ENCODE measurements at places on chromosomes 6 and 20.

- no peak for DNase-seq
These were observed 558.9 kb downstream of the PKHD1 start for GRCh38 chr6:51528556-51528955.

DNA sequence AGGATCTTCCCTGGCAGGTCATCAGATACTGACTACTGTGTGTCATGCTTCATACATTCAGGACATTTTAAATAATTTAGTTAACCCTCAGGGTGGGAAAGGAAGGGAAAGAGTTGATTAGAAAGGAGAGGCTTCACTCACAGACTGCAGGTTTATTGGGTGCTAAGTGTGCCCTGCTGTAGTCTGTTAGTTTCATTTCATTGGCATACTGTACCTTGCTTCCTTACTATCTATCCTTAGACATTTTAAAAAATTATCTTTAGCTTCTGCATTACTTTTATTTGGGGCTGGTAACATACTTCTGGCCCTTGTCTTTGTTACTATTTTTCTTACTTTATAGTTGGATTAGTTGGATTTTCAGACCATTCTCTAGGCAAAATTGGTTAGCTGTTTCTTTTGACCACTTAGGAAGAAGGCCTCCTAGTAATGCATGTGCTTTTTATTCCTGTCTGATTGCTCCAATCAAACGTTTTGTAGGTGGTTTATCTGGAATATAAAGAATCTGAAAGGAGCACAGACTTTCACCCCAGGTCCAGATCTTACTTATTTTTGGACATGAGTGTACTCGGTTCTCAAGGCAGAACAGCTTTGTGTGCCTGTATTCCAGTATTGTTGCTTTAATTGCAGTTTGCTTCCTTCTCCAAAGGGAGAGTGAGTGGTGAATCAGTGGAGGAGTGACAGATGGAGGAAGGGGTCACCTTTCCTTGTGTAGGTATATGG lies 82.7 kb upstream of the PRDM1 start:
- no peak for DNase-seq

GRCh38 chr6:127877231-127877630 lies 23.6 kb downstream of the THEMIS start:
- peak; percentile 84 for DNase-seq

- DNase-seq: no peak
These were observed 32.6 kb upstream of the STX16 start for GRCh38 chr20:58618351-58619076.

DNA sequence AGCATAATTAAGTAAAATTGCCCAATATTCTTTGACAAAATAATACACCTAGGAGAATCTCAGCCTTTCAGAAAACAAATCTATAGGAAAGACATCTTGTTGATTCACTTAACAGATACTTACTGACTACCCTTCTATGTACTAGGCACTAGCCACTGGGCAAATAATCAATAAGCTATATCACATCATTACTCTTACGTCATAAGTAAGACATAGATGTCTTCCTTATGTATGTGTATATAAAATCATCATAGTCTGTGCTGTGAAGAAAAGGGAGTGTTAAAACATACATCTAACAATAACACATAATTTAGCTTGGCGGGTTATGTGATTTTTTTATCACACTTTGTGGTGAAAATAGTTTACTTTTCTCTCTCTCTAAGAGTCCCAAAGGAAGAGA lies 733.9 kb downstream of the EYS start:
- no peak for DNase-seq

- DNase-seq: no peak
These were observed 431.5 kb upstream of the ARID1B start for GRCh38 chr6:156345700-156346099.

GRCh38 chr6:12832226-12832735 lies 115.7 kb downstream of the PHACTR1 start:
- DNase-seq: no peak

DNA sequence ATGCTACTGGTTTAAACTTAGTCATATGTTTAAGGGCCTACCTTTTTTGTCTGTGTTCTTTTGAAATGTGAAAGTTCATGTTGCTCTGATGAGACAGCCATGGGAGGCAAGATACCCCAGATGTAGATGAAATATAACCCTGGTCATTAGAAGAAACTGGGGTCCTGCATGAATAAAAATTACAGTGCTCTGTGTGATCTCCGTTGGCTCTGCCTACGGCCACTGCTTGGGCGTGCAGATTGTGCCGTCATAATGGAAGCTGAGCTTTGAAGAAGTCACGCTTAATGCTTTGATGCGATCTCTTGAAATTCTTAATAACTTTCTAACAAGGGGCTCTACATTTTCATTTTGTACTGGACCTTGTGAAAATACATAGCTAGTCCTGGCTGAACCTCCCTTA lies at the start of gene TAAR2:
TSS of gene TAAR2 (minus strand) at position 101 of the 400 bp plus-strand sequence. CDS start at position 101, 0 bp downstream.
- no peak for DNase-seq

GRCh38 chr20:47357296-47358038 lies 968 bp upstream of the ZMYND8 start:
- peak; percentile 85 for DNase-seq

DNA sequence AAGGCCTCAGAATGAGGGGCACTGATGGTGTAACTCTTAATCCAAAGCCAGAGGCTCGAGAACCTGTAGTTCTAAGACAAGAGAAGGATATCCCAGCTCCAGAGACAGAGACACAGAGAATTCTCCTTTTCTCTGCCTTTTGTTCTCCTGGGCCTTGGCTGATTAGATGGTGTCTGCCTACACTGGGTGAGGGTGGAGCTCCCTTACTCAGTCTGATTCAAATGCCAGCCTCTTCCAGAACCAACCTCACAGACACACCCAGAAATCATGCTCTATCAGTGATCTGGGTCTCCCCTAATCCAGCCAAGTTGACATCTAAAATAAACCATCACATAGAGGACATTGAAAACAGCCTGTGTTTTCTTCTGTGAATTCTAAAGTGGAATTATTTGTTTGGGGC lies 68.0 kb upstream of the SMIM28 start:
- DNase-seq: no peak

GRCh38 chr6:132114201-132114825 lies 163.1 kb upstream of the CCN2 start:
- no peak for DNase-seq

DNA sequence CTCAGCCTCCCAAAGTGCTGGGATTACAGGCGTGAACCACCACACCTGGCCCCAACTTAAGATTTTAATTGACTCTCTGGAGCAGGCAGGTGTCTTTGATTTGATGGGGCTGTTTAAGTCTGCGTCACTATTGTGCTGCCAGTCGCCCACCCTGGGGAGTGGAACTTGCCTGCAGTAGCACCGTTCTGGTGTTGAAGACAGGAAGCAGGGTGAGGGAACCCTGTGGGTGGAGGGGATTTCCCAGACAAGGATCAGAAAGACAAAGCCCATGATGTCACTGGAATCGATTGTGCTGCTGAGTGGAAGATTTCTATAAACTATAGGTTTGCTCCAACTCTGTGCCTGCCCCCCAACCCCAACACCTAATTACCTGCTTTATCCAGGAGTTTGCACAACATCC lies 11.0 kb downstream of the ALDH8A1 start:
- DNase-seq: peak; percentile 52

DNA sequence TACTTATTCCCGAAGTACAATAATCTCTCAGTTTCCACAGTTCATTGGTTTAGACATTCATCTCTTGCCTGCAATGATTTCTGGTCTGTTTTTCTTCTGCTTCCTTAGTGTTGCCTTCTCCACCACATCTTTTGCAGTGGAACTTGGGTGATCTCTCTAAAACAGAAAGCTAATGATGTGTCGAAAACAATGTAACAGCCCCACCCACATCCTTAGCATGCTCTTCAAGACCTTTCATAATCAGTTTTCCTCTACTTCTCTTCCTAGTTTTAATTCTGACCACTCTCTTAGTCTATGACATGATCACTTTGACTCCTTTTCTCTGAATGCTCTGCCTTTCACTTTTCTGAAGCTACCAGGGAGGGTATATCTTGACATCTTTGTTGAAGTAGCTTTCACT lies 1007.9 kb upstream of the CITED2 start:
- DNase-seq: peak; percentile 1

- no peak for DNase-seq
These were observed 63.9 kb downstream of the FAM83B start for GRCh38 chr6:54910431-54910884.

DNA sequence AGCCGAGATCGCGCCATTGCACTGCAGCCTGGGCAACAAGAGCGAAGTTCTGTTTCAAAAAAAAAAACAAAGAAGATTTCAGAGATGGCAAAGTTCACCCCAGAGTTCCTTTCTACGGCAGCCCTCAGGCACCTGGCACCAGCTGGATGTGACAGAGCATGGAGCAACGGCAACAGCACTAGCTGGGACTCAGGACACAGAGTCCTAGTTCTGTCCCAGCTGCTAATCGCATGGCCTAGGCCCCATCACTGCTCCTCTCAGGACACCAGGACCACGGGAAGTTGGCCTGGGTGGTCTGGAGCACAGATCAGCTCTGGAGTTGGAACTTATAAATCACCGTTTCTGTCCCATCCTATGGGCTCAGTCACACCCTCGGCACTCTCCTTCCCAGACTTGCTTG lies 1.1 kb downstream of the PGC start:
- DNase-seq: no peak

DNA sequence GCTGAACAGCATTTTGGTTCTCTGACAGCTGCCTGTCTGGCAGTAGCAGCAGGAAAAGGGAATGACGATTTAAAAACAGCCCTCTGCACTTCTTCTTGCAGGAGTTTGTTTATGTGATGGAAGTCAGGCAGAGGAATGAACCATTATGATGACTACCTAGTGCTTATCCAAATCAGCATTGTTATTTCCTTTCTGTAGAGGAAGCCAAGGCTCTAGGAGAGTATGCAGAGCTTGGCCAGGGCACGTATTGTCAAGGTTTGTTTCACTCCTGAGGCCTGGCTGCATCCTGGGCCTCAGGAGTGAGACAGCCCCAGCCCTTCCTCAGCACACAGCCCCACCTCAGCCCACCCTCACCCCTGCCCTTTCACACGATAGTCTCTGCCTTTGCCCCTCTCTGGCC lies 68.5 kb downstream of the FAM229B start:
- no peak for DNase-seq

GRCh38 chr6:138417493-138418117 lies 13.6 kb downstream of the HEBP2 start:
- no peak for DNase-seq

DNA sequence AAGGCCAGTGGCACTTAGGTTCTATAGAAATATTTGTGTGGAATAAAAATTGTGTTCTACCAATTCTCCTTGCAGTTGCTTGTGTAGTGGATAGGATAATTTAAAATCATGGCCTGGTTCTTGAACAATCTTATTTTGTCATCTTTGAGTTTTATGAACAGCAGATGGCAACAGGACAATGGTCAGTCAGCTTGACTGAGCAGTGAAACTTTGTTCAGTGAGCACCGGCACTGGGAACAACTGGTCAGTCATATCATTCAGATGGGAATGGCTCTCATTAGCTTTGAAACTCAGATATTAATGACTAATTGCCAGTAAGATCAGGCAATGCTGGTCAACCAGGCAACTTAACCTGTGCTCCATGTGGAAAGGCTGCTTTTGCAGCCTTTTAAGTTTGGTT lies 129.2 kb downstream of the BCKDHB start:
- no peak for DNase-seq

- no peak for DNase-seq
These were observed 7.9 kb downstream of the EMILIN3 start for GRCh38 chr20:41358717-41359116.

DNA sequence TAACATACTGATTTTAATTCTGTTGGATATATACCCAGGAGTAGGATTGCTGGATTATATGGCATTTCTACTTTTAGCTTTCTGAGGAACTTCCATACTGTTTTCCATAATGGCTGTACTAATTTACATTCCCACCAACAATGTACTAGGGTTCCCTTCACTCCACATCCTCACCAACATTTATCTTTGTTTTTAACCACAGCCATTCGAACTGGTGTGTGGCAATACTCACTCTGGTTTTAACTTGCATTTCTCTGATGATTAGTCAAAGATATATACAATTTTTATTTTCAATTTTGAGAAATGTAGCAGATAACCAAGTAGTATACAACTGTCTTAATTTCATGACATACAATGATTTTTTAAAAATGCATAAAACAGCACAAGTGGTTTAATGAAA lies 30.3 kb upstream of the ADGRG6 start:
- DNase-seq: no peak

- DNase-seq: no peak
These were observed 21.2 kb downstream of the RIOK1 start for GRCh38 chr6:7410851-7411250.

- peak; percentile 79 for DNase-seq
These were observed 11.5 kb downstream of the GNL1 start for GRCh38 chr6:30544666-30545272.

GRCh38 chr6:87274660-87275274 lies 47.6 kb upstream of the SMIM8 start:
- DNase-seq: no peak

DNA sequence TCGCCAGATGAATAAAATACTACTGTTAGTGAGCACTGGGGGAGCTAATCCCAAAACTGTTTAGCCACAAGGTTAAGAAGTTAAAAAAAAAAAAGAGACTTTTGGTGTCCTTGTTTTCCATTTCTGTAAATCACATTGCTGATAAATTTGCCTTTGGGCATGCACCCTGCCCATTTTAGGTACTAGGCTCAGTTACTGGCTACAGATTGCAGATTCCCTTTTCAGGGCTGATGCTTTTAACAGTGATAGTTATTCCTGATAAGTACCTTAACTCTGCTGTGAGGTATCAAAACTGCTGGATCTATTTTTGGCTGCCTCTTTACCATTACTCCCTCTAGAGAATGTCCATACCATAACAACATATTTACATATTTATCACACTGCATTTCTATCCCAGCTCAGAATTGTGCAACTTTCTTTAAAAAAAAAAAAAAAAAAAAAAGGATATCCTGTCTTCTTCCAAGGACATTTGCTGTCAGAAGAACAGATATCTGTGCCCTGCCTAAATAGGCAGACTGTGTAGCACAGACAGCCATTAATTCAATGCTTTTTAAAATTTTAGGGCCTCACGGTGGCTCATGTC lies 94.5 kb downstream of the SSR1 start:
- no peak for DNase-seq

GRCh38 chr20:50398821-50399554 lies 111.2 kb upstream of the PTPN1 start:
- DNase-seq: no peak

- no peak for DNase-seq
These were observed 38.8 kb downstream of the ISM1 start for GRCh38 chr20:13259921-13260320.

DNA sequence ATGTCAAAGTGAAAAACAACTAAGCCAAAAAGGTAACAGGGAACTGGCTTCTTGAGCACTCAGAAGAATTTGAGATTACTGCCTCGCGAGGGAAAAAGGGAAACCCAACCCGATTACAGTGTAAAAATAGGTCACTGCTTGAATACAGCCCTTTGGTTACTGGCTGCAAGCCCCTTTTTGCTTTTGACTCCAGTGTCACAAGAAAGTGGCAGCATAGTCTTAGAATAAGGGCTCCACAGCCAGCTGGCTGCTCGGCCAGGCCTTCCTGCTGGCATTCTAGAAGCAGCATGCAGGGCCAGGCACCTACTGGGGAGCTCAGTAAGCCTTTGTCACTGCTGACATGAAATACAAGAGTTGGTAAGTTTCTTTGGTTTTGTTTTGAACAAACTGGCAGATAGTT lies 83.0 kb downstream of the ZHX3 start:
- DNase-seq: peak; percentile 21
